ENCODE measurements at places on chromosomes 3 and 15. TPM values are rescaled to one million over a fixed set of nuclear protein-coding genes. Genes with fewer than 3 reads are reported as not detected.
A peak's percentile ranks its signal among the peaks of the same experiment; 100 is the strongest.

DNA sequence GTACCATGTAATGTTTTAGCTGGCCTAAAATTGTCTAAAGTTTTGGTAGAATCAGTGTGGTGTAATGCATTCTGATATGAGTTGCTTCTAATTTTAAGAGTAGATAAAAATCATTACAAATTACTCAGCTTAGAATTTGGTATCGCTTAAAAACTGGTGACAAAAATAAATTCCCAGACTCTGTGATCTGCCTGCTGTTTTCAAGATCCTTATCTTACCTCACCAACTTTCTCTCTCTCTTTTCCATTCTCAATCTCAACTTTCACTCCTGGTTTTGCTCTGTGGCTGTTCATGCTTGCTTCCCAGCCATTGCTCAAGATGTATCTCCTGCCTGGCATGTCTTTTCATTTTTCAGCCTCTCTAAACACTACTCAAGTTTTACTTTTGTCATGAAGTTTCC, 45.7 kb downstream of the TCF12 start:
- ATAC-seq = peak; percentile 79

GRCh38 chr3:186519021-186519658, 25.0 kb downstream of the CRYGS start:
- peak; percentile 69 for ATAC-seq

DNA sequence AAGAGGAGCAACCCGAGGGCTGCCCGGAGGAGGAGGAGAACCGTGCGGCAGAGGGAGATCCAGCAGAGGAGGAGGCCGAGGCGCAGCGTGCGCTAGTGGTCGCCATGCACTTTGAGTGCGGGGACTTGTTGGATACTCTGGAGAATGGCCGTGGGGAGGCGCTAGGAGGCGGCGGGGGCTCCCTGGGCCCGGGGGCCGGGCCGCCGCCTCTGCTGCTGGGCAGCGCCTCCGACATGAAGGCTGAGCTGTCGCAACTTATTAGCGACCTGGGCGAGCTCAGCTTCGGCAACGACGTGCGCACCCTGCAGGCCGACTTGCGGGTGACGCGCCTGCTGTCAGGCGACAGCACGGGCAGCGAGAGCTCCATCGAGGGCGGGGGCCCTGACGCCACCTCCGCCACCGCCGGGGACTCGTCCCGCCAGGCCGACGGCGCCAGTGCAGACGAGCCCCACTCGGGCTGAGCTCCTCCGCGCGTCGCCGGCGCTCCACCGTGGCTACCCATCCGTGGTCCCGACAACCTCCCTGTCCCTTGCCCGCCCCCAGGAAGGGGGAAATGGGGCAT, 2.0 kb downstream of the FAM43A start:
- ATAC-seq = peak; percentile 54

DNA sequence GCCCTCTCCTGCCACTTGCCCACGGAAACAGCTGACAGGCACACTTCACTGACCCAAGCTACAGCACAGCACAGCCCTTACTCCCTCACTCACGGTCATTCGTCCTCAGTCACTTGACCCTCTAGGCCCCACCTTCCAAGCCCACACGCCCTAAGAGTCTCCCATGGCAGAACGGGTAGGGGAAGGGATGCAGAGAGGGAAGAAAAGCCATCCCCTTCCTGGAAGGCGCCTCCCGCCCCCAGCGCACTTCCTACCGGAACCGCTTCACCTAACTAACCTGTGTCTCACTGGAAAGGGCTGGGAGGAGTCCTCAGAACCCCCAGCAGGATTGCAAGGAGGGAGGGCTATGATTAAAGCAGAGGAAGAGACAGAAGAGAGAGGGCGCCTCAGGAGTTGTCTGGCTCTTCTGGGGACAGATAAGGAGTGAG, 22.9 kb downstream of the EPHB3 start:
- ATAC-seq = no peak

Gene DGKG
- total RNA-seq = 0.37 TPM

Gene GOLGA6L10
- 1.2 TPM for total RNA-seq

Data from activated T-helper 17 cell treated with anti-CD3 and anti-CD28 coated beads, Interleukin-2, amount 50 U/mL, for 72 hours (primary cell).